NCI-H187 treated with DMSO at 0.1 percent for 48 hours (cell line): ENCODE measurements at places on chromosomes 16 and 17.

- no peak for DNase-seq
Measured at GRCh38 chr17:19397556-19398041, 10.6 kb upstream of the MFAP4 start.

GRCh38 chr16:89574681-89575246, 794 bp upstream of the CPNE7 start:
- no peak for DNase-seq

GRCh38 chr17:31251105-31251969, 45.7 kb downstream of the OMG start:
- DNase-seq: no peak

GRCh38 chr17:16215002-16215272, 397 bp downstream of the NCOR1 start:
- DNase-seq: no peak
